ENCODE measurements at places on chromosomes 3 and 15. TPM values are rescaled to one million over a fixed set of nuclear protein-coding genes. Genes with fewer than 3 reads are reported as not detected.

The FGF7 gene
- total RNA-seq: not detected

The PLSCR2 gene
- not detected for total RNA-seq

The ACTRT3 gene
- total RNA-seq: 2.5 TPM

The TTC23 gene
- total RNA-seq: 9.4 TPM

The HTR3E gene
- total RNA-seq: not detected

The SCN11A gene
- total RNA-seq: not detected

The C3orf85 gene
- not detected for total RNA-seq

The SNURF gene
- total RNA-seq: 10.8 TPM

The LYZL4 gene
- not detected for total RNA-seq

The SNX4 gene
- 27.1 TPM for total RNA-seq

The NR1I2 gene
- total RNA-seq: not detected

The LTK gene
- 0.13 TPM for total RNA-seq

The ATP13A5 gene
- not detected for total RNA-seq

The STRIT1 gene
- not detected for total RNA-seq

The CLDN16 gene
- total RNA-seq: not detected

The IL17RC gene
- total RNA-seq: 16.6 TPM
